SK-N-DZ (cell line): ENCODE measurements at places on chromosomes 12 and 14.

DNA sequence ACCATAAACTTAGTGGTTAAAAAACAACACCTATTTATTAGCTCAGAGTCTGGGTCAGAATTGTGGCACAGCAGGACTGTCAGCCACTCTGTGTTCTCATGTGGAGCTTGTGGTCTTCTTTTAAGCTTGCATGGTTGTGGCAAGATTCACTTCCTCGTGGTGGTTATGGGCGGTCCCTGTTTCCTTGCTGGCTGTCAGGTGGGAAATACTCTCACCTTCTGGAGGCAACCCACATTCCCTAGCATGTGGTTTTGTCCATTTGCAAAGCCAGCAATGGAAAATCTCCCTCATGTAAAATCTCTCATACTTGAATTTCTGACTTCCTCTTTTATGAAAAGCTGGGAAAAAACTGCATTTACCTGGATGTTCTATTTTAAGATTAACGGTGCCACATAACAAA lies 229.8 kb downstream of the ALX1 start:
- DNase-seq, result no peak

DNA sequence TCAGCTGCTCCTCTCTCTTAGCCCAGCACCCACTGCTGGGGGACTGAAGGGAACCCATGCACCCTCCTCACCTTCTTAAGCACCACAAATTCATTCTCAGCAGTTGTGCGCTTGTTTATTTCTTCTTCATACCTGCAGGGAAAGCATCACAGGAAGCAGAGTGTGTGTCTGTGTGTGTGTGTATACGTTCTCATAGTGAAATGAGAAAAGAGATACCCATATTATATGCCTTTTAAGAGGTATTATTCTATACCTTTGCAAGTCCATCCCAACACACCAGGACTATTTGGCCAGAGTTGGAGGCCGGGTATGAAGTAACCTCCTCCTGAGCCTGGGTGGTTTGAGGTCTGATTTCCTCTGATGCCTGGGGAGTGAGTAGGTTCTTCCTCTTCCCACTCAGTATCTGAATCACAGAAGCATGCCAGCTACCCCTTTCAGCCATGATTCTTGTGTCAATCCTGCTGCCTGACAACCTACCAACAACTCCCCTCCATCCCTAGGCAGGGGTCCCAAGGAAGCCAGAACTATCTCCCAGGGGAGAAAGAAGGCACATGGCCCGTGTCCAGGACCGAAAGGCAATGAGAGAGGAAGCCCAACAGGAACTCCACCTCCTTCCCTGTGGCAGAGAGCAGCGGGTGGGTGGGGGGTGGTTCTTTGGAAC lies 3.0 kb downstream of the KRT73 start:
- DNase-seq, result no peak

GRCh38 chr14:93017301-93017797 lies 94.4 kb downstream of the CHGA start:
- DNase-seq, result no peak

- no peak for DNase-seq
These were observed 1.9 kb upstream of the ARL6IP4 start for GRCh38 chr12:122978507-122978955.

GRCh38 chr14:105324871-105325270 lies 10.3 kb downstream of the PACS2 start:
- no peak for DNase-seq

- DNase-seq, result no peak
These were observed 17.5 kb downstream of the NIN start for GRCh38 chr14:50813544-50813863.

DNA sequence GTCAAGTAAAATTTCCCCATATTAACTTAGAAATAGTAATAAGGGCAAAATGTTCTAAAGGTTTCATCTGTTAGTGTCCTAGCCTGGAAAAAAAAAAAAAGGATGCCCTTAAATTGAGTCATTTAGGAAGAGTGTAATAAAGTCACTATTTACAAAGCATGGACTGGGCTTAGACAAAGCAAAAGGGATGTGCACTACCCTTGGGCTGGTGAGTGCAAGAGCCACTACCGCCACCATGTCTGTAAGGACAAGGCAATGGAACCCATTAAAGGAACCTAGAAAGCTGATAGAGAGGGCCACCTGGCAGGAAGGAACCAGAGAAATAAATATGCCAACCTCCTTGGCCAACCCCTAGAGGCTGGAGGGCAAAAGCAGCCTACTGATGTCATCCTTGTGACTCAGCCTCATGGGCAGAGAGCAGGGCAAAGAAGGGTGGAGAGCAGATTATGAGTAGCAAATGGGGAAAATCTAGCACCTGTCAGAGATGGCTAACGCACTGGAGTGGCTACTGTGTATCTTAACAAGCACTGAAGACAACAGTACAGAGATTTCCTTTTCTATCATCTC lies 59.5 kb upstream of the FUT8 start:
- DNase-seq, result no peak

DNA sequence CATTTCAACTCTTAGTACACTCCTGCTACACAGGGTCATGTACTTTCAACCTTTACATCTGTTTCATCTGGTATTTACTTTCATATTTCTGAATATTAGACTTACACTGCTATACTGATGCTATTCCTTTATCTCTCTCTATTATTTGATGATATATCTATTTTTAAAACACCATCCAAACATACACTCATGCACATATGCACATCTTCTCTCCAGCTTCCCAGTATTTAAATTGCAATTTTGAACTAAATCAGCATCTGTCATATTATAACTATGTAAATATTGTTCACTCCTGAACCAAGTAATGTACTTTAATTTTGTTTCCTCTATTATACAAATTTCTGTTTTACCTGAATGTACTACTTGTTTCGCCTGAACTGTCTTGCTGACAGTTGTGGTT lies 293.6 kb upstream of the FLRT2 start:
- no peak for DNase-seq

DNA sequence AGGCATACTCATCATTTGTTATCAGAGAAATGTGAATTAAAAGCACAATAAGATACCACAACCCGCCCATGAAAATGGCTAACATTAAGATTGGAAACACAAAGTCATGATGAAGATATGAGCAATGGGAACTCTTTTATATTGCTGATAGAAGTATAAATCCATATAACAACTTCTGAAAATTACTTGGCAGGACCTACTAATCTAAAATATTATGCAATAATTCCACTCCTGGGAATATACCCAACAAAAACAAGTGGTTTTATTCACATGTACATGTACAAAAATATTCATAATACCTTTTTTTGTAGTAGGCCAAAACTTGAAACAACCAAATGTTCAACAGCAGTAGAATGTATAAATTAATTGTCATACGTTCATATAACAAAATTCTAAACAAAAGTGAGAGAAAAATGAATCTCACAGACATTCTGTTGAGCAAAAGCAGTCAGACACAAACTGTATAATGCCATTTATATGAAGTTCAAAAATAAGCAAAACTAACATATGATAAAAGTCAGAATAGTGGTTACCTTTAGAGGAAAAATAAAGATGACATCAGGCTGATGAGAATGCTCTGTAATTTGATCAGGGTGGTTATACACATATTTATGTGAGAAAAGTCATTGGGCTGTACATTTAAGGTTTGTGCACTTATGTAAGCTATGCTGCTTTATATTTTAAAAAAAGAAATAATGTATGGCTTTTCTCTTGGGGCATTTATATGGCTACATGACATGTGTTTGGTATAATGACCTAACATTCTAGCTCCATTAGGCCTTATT lies 309.2 kb upstream of the KITLG start:
- DNase-seq, result no peak

- peak; percentile 25 for DNase-seq
These were observed 77.9 kb downstream of the SPTB start for GRCh38 chr14:64801800-64802199.

DNA sequence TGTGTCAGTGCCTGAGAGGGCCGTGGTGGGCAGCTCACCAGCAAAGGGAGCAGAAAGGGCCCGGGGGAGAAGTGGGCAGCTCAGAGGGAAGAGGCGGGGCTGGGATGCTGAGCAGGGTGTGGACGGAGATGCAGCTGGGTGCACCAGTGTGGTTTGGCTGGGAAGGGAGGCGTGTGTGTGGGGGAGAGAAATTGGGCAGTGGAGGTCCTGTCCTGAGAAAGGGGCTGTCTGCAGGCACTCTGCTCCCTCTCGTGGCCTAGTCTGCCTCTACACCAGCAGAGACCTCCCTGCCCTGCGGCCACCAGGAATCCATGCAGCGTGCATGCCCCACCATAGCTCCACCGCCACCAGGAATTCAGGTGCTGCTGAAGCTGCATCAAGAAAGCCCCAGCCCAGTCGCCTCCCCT lies 6.4 kb downstream of the TMEM121 start:
- peak; percentile 35 for DNase-seq

DNA sequence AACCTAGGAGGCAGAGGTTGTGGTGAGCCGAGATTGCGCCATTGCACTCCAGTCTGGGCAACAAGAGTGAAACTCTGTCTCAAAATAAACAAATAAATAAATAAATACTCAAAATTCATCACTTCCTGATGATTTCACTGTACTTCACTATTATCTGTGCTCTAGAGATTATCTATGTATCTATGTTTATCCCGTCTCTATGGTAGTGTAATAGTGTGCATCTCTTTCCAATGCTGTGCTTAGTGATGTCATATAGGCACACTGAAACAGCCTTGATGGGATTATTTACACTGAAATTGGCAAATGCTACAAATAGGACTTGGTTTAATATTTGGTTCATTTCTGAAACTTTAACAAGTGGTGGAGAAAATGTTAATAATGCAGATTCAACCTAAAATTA lies 6.5 kb downstream of the CAPS2 start:
- DNase-seq, result no peak

DNA sequence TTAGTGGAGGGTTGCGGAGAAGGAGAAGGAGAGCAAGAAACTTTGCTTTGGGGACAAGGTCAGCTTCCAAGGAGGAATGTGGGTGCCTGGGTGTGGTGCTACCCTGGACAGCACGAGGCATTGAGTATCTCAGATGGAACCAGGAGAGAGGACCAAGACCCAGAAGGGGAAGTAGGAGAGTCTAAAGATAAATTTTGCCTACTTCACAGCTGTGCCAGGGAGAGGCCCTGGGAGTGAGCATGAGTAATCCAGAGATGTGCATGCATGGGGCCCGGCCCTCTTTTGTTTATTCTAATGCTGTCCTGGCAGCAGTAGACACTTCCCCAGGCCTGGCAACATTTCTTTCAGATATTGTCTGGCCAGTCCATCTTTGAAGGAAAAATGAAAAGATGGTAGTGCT lies 49.5 kb upstream of the GNPNAT1 start:
- DNase-seq, result no peak

GRCh38 chr12:15620741-15621539 lies 168.2 kb downstream of the EPS8 start:
- no peak for DNase-seq

DNA sequence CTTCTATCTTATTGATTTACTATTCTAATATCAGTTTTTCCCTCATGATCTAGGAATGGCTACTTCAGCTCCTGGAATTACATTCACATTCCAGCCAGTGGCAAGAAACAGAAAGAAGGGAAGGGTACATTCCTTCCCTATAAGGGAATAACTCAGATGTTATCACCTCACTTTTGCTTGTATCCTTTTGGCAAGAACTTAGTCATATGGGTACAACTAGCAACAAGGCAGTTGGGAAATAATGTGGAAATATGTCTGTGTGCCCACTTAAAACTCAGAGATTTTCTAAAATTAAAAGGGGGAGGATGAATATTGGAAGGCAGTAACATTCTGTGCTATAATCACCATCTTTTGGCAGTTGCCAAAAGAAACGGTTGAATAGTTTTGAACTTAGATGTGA lies 85.6 kb downstream of the MSRB3 start:
- no peak for DNase-seq

DNA sequence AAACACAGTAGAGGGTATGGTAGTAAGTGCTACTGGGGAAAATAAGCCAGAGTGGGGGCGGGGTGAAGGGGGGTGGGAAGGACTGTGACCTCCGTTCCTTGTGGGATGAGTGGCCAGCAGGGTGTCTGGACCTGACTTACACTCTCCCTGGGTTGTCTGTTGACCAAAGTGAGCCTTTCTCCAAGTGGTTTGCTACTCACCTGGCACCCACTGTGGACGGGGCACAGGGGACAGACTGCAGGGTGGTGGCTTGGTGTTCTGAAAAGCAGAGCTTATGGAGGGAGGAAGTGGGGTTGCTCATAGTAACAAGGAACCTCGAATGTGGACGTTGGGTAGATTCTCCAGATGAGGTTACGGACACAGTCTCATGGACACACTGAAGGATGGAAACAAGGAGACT lies 94.4 kb upstream of the VRK1 start:
- no peak for DNase-seq

DNA sequence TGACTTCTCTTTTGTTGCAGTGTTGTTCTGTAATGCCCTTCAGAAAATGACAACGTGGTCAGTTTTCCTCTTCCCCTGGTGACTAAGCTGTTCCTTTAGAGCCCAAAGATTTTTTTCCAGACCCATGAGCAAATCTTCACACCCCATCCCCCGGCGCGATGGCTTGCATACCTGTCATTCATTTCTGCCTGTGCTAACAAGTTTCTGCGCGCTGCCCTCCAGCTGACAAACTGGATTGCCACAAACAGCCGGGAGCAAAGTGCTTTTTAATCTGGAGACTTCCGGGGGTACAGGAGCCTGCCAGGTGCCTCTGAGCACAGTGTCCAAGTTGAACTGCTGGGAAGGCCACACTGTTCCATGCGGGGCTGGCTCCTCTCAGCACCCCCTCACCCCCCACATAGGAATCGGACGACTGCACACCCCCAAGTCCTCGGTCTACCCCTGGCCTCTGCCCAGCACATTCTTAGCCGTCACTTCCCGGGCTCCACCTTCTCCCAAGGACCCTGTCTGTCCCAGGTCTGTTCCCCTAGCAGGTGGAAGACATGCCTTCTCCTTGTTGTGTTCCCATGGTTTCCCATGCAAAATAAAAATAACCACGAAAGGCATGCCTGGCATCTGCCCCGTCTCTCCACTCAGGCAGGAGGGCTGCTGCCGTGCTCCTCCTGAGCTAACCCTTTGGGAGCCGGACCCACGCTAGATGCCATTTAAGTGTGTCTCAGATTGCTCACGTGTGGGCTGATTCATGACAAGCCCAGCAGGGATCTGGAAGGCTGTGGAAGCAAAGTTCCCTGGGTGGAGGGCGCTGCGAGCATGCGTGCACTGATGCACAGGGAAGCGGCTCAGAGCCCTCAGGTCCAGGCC lies 14.1 kb downstream of the RILPL1 start:
- DNase-seq, result no peak

GRCh38 chr12:121138284-121138683 lies 5.6 kb downstream of the P2RX7 start:
- DNase-seq, result peak; percentile 37

DNA sequence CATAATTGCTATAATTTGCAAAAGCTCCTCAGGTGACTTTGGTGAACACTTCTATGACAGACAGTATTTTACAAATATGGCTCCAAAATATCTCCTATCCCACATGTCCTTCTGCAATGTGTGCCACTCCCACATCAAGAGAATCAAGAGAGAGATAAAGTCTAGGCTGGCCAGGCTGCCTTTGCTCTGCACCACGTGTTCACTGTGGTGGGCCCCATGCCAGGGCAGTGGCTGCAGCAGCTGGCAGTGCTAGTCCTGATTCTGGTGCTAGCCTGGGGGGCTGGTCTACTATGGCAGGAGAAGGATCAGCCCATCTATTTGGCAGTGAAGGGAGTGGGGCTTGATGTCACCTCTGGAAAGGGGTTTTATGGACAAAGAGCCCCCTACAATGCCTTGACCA lies 86.3 kb downstream of the DRAM1 start:
- no peak for DNase-seq

GRCh38 chr14:104680806-104681688 lies 8.4 kb upstream of the INF2 start:
- peak; percentile 33 for DNase-seq

- peak; percentile 55 for DNase-seq
These were observed 100.8 kb downstream of the PPM1A start for GRCh38 chr14:60349663-60350365.

- DNase-seq, result no peak
These were observed 962.6 kb downstream of the AACS start for GRCh38 chr12:126027825-126028224.
